ENCODE measurements at places on chromosomes 1 and 21. TPM values are rescaled to one million over a fixed set of nuclear protein-coding genes. Genes with fewer than 3 reads are reported as not detected.

The CDK18 gene
- 143 TPM for total RNA-seq

The MRPL55 gene
- 41.7 TPM for total RNA-seq

The KRTAP19-5 gene
- not detected for total RNA-seq

The MTOR gene
- total RNA-seq = 40.8 TPM

The RXFP4 gene
- not detected for total RNA-seq

The CD160 gene
- total RNA-seq = not detected

The BEND5 gene
- total RNA-seq = 4.4 TPM

The FBLIM1 gene
- 69.8 TPM for total RNA-seq

The PARS2 gene
- total RNA-seq = 7.7 TPM

The KCND3 gene
- 15.3 TPM for total RNA-seq

The RGS13 gene
- not detected for total RNA-seq

The RSPH1 gene
- 0.18 TPM for total RNA-seq

The PAQR6 gene
- 1.4 TPM for total RNA-seq

The CEPT1 gene
- total RNA-seq = 9.0 TPM

DNA sequence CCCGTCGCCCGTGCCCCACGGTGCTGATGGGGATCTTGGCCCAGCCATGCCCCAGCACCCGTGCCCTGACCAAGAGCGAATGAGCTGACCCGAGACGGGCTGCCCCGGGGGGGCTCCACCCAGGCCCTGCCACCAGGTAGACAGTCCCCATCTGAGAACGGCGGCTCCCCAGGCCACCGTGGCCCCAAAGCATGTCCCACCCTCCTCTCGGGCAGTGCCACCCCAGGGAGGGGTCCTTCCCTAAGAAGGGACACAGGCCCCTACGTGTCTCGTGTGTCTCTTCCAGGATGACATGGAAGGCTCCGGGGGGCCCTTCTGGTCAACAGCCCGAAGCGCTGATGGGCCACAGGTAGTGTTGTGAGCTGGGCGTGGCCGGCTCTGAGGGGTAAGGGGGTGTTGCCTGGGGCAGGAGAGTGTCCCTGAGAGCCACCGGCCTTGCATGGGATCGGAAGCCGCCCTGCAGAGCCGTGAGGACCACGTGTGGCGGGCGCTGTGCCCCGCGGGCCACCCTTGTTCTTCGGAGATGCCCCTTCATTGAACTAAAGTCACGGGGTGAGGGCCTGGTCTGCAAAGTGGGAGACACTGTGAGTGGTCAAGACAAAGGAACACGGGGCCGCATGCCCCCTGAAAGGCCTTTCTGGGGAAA is 55.0 kb downstream of the SLC19A1 start:
- DNase-seq = no peak

DNA sequence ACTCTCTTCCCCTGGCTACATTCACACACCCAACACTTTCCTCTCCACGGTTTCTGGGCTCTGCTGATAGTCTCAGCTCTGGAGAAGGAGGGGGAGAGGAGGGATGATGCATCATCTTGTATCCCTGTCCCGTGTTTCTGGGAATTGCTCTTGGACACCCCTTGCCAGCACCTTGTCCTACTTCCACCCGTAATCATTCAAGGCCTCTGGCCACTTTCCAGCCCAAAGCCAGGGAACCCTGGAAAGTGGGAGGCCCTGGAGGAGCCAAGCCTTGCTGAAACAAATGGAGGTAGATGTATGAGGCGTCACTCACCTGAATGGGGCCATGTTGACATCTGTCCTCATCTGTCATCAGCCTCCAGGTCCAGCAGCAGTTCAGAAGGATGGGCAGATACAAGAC is 4.4 kb downstream of the PLEKHO1 start:
- DNase-seq = no peak

DNA sequence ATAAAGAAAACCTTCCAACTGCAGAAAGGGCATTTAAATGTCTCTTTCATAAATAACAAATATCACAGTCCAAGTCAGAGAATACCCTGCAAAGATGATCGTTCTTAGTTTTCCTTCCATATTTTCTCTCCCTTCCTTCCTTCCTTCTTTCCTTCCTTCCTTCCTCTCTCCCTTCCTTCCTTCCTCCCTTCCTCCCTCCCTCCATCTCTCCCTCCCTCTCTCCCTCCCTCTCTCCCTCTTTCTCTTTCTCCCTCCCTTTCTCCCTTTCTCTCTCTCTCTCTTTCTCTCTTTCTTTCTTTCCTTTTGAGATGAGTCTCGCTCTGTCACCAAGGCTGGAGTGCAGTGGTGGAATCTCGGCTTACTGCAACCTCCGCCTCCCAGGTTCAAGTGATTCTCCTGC is 29.0 kb upstream of the SCAF4 start:
- no peak for DNase-seq

DNA sequence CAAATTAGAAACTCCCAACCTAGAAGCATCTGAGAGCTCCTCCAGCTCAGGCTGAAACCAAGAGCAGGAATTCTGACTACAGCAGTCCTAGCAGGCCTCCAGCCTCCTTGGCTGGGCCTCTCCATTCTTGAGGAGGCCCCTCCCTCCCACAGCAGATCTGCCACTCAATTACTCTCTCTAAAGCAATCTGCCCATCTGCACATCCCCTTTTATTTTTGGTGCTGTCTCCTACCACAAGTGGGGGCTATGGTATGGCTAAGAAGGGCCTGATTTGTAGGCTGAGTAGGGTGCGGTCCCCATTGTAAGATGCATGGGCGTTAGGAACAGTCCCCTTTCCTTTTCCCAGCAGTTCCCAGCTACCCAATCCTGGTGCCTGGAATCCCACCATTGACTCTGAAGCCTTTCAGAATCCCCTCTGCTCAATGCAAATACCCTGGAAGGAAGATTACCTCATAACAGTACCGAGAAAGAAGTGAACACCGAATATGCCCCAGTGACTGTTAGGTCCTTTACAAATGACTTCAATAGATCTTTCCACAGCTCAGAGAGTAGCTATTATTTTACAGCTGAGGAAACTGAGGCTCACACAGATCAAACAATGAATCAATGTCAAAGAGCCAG is 11.6 kb upstream of the TTC39A start:
- no peak for DNase-seq

- DNase-seq = no peak
These were observed 54.8 kb upstream of the SYNC start for GRCh38 chr1:32757213-32757895.

- DNase-seq = no peak
These were observed 200.7 kb downstream of the KCNT2 start for GRCh38 chr1:196407358-196408051.

GRCh38 chr1:111274653-111275052 is 16.0 kb upstream of the CHIA start:
- no peak for DNase-seq

DNA sequence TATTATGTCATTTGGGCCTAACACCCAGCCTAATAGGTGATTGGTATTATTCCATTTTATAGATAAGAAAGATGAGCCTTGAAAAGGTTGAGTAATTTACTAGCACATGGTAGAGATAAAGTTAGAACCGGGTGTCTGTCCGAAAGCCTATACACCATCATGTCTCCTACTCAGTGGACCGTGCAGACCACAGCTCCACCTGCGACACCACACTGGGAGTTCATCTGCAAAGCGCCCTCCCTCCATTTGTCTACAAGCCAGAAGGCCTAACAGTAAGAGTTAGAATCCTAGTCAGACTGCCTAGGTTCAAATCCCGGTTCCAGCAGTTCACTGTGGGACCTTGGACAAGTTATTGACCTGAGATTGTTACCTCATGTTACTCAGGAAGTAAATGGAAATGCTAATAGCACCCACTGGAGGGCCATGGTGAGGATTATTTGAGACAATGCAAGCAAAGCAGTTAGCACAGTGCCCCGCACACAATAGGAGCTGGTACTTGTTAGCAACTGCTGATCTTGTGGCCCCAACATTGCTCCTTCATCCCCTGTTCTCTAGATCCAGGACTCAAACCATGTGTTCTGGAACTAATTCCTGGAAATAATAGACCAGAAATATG is 20.5 kb downstream of the ARMH1 start:
- no peak for DNase-seq

GRCh38 chr1:42736152-42736551 is 3.9 kb downstream of the CLDN19 start:
- DNase-seq = no peak

DNA sequence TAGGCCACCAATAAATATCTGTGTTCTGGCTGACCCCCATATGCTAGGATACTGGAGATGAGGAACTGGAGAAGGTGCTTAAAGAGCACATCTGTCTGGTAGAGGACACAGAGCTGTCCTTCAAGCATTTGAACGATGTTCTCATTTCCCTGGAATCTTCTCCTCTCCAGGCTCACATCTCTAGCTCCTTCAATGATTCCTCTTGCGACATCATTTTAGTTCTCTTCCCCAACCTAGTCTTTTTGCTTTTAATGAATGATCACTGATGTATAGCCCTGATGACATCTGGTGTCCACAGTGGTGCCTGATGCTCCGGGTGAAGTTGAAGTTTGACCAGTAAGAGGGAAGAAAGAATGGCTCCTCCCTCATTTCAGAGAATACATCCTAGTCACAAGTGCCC is 80.8 kb upstream of the UBE2U start:
- DNase-seq = no peak

DNA sequence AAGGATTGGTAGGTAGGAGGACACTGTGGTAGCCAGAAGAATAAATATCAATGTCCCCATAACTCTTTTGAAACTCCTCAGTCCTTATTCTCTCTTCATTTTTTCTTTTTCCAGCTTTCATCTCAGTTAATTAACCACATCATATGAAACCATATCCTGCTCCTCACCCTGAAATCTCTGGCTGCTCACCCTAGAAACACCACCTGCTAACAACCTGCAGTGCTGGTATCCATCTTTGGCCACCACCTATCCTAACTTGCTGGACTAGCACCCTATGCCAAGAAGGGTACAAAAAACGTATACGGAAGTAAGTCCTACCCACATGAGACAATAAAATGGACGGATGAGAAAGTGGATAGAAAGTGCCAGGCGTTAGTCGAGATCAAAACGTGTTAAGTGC is 13.7 kb upstream of the DPYD start:
- no peak for DNase-seq

DNA sequence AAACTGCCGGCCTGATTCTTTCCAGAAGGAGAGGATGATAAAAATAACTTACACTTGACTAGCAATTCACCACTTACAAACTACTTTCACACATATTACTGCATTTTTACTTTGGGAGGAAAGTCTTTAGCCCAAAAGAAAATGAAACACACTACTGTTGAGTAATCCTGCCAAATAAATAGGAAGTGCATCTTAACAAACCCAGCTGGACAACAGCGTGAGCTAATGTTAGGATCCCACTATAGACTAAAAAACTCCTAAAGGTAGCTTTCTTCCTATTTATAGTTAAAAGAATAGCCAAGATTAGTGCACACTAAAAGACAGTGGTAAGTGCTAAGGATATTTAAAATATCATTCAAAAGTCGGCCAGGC is 83.8 kb downstream of the HSF2BP start:
- no peak for DNase-seq

DNA sequence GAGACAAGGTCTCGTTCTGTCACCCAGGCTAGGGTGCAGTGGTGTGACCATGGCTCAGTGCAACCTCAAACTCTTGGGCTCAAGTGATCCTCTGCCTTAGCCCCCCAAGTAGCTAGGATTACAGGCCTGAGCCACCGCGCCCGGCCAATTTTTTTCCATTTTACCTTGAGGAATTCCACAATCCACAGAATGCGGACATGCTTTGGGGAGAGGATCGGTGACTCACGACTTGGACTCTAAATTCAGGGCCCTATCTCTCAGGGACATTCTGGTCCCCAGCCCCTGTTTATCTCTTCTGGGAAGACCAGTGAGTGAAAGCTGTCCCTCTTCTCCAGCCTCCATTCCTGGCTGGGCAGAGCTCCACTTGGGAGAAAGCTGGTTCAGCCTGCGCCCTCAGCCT is 5.2 kb downstream of the PADI1 start:
- DNase-seq = no peak

- DNase-seq = no peak
These were observed 148.5 kb upstream of the KCNK2 start for GRCh38 chr1:214934045-214934444.

GRCh38 chr1:76191561-76191960 is 117.0 kb downstream of the ST6GALNAC3 start:
- DNase-seq = no peak

DNA sequence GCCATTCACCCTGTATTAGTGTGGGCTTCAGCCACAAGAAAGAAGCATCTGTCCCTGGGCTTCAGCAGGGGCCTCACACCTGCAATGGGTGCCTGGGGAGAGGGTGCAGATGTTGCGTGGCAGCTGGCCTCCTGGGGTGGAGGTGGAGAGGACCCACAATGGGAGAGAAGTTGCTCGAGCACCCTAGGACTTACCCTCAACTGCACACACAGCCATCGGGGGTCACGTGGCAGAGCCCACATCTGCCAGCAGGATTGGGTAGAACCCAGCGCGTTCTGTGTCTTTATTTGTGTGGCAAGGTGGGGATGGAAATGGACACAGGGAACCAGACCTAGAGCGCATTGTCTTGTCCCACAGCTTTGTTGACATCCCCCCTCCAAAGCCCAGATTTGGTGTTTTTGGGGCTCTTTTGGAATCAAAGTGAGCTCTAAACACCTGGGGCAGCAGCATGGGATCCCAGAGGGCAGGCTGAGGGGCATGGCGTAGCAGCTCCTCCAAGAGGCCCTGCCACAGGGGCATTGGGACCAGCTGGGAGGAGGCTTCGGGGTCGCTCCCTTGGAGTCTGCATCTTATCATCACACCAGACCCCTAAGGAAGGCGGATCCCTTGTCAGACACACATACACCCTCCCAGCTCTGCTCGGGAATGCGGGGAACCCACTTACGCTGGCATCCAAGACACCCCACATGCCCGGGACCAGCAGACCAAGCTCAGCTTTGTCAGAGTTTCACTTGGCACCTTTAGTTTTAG is 5.1 kb downstream of the ABCG1 start:
- DNase-seq = no peak

DNA sequence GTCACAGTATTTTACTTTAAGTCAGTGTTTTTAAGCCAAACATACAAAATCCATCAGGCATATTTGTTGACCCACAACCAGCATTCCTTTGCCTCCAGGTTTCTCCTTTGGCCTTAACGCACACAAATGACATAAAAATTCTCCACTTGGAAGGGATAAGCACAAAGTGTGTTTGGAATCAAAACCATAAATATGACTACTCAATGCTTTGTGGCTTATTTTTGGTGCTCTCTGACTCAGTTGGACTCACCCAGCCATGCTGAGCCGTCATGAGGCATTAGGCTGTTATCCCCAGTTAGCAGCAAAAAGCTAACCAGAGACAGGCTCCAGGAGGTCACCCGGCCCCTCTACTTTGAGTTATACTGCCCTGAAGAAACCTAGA is 948 bp downstream of the PRUNE1 start:
- DNase-seq = no peak

DNA sequence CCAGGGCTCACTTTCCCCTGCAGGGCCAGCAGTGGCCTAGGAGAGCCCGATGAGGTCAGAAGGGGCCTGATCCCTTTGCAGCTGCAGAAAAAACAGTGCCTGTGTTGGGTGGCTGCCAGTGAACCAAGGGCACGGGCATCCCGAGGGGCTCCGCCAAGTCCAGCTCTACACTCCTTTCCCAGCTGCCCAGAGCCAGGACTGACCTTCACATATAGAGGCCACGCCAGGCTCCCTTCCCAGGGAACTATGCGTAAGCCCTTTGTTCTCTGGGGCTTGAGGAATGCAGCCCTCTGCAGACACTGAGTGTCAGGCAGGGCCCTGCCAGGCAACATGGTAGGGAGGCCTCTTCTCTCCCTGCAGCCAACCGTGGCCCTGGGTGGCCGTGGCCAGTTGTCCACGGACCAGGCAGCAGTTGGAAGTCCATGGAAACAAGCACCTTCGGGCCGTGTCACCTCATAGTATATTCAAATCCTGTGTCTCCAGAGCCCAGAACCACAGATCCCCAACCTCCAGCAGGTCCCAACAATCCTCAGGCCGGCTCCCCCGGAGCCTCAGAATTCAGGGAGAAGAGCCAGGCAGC is 194.0 kb downstream of the NPHP4 start:
- no peak for DNase-seq

Data from heart left ventricle (tissue), 16 donors.